ENCODE measurements at places on chromosomes 1 and 21.

- DNase-seq = no peak
Observed at GRCh38 chr21:42058631-42059111, 12.4 kb upstream of the UMODL1 start.

DNA sequence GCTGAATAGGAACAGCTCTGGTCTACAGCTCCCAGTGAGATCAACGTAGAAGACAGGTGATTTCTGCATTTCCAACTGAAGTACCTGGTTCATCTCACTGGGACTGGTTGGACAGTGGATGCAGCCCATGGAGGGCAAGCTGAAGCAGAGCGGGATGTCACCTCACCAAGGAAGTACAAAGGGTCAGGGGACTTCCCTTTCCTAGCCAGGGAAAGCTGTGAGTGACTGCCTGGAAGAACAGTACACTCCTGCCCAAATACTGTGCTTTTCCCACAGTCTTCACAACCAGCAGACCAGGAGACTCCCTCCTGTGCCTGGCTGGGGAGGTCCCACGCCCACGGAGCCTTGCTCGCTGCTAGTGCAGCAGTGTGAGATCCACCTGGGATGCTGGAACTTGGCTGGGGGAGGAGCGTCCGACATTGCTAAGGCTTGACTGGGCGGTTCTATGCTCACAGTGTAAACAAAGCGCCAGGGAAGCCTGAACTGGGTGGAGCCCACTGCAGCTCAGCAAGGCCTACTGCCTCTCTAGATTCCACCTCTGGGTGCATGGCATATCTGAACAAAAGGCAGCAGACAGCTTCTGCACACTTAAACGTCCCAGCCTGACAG, 14.7 kb downstream of the CR1L start:
- no peak for DNase-seq

DNA sequence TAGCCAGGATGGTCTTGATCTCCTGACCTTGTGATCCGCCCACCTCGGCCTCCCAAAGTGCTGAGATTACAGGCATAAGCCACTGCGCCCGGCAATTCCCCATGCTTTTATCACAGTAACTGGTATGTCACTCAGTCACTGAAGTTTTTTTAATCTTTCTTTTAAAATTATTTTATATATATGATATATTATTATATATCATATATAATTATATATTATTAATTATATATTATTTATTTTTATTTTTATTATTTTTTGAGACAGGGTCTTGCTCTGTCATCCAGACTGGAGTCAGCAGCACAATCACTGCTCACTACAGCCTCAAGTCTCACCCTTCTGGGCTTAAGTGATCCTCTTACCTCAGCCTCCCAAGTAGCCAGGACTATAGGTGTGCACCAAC, 18.3 kb downstream of the RC3H1 start:
- DNase-seq = no peak

DNA sequence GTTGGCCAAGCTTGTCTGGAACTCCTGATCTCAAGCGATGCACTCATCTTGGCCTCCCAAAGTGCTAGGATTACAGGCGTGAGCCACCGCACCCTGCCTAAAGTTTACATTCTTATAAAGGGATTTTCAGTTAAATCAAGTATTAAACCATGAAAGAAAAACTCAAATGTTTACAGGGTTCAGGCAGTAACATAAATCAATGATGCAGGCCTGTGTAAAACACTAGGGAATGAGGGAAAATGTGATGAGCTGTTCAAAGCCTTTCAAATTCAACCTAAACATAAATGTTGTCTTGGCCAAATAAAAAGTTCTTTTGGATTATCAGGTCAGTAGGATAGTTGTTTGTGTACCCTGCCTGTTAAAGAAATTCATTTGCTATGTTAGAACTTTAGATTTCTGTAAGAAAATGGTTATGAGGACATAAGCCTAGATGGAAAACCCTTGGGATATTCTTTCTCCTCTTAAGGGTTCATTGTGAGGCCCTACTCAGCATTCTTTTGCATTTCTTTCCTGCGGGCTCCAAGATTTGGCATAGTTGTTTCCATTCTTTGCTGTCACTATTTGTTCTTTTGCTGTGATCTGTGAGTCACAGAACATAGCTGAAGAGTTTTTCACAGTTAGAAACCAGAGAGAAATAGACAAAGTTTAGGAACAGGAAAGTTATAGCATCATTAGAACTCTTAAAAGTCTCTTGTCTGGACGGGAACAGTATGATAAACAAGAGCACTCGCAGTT, 8.9 kb upstream of the ZRANB2 start:
- peak; percentile 65 for DNase-seq

- no peak for DNase-seq
Observed at GRCh38 chr1:87497380-87498203, 168.9 kb downstream of the LMO4 start.

- no peak for DNase-seq
Observed at GRCh38 chr1:169527451-169528214, 41.9 kb upstream of the SLC19A2 start.

DNA sequence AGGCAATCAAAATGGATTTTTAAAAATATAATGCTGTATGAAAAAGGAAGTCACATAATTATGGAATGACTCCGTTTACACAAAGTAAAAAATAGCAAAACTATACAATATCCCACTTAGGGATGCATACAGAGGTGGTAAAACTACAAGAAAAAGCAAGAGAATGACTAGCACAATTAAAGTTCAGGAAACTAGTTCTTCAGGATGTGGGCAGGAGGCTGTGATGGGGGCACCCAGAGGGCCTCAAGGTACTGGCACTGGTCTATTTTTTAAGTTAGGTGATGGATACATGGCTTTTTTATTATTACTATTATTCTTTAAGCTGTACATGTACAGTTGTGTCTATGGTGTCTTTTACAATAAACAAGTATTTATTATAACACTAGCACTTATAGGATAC, 1.4 kb upstream of the ZC3H12A start:
- DNase-seq = no peak

GRCh38 chr1:56585985-56586384, 6.6 kb upstream of the PLPP3 start:
- DNase-seq = peak; percentile 43

DNA sequence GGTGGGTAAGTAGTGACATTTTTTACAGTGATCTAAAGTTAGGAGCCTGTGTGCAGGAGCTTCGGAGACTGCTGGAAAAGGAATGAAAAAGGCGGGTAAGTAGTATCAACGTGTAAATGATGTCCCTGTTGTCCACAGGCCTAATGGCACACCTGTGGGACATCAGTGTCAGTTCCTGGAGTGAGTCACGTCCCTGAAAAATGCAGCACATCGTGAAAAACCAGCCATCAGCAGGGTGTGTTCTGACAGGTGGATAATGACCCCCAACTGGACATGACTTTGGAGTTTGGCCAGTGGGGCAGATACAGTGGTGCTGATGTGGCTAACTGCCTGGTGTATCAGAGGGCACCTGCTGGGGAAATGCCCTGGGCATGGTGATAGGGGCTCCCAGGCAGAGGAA, 12.0 kb upstream of the PRDM15 start:
- DNase-seq = no peak

DNA sequence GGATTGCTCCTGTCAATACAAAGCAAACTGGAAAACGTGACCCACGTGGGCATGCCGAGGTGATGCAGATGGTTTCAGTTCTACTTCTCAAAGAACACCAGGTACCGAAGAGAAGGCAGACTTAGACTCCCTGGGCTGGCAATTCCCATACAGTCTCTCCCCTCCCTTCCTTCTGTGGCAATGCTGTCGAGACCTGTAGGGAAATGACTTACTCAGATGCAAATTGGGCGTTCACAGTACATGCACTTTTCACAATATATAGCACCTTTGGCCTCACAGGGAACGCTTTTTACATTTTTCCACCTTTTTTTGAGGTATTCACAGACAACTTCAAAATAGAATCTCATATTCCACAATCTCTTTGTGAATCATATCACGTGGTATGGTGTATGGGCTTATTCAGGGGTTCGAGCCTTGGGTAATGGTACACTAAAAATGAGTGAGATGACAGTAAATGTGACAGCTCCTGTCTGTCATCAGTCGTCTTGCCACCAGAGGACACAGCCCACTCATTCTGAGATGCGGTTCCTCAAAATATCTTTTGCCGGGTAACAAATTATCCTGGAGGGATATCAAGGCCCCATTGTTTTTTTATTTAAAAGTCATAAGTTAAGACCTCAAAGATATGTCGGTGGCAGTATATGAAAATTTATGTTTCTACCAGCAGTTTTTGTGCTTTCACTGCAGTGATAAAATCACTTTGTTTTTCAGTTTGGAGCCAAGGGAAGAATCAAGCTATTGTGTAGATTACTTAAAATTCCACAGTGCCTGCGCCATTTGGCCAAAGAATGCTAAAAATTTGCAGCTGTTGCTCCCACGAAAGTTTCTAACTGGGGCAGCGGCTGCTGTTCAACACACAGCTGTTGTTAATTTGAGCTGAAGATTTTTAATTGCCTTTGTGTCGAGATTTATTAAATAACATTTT, 168.4 kb downstream of the ZZZ3 start:
- peak; percentile 92 for DNase-seq

DNA sequence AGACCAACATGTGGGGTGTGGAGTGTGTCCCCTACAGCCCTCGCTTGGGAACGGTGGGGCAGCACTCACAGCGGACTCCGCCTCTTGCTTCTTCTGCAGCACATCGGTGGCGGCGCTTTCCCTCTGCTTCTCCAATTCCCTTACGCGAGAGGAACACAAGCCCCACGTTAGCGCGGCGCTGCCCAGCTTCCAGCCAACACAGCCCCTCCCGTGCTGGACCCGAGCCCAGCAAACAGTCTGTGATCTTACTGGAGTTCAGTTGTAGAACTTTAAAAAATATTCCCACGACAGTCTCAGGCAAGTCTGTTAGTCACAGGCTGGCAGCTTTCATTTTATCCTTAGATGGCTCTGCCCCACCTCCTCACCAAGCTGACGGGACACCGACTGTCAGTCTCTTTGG, 13.6 kb downstream of the THAP3 start:
- DNase-seq = no peak

- DNase-seq = no peak
Observed at GRCh38 chr1:36881541-36881940, 152.8 kb downstream of the GRIK3 start.

- no peak for DNase-seq
Observed at GRCh38 chr1:203362720-203363025, 11.8 kb upstream of the FMOD start.

DNA sequence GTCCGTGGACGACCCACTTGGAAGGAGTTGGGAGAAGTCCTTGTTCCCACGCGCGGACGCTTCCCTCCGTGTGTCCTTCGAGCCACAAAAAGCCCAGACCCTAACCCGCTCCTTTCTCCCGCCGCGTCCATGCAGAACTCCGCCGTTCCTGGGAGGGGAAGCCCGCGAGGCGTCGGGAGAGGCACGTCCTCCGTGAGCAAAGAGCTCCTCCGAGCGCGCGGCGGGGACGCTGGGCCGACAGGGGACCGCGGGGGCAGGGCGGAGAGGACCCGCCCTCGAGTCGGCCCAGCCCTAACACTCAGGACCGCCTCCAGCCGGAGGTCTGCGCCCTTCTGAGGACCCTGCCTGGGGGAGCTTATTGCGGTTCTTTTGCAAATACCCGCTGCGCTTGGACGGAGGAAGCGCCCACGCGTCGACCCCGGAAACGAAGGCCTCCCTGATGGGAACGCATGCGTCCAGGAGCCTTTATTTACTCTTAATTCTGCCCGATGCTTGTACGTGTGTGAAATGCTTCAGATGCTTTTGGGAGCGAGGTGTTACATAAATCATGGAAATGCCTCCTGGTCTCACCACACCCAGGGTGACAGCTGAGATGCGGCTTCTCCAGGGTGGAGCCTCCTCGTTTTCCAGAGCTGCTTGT, 32.4 kb downstream of the PRMT2 start:
- DNase-seq = peak; percentile 59

- DNase-seq = no peak
Observed at GRCh38 chr1:108478429-108479015, 28.4 kb downstream of the NBPF6 start.

DNA sequence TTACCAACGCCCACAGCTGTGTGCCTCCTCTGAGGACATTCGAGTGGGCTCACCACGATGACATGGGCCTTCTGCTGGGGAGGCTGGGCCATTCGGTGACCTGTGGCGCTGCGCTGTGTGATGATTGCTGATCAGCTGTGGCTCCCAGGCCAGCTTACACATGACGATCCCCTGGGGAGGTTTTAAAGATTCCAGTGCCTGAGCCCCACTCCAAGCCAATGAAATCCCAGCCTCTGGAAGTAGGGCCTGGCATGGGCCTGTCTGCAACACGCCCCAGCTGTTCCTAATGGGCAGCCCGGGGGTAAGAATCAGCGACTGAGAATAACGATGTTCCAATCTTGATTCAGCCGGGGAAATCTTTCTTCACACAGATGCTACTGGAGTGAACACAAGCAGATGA, 153.7 kb downstream of the KCNJ6 start:
- no peak for DNase-seq
